ENCODE measurements at places on chromosomes 6 and 20.

DNA sequence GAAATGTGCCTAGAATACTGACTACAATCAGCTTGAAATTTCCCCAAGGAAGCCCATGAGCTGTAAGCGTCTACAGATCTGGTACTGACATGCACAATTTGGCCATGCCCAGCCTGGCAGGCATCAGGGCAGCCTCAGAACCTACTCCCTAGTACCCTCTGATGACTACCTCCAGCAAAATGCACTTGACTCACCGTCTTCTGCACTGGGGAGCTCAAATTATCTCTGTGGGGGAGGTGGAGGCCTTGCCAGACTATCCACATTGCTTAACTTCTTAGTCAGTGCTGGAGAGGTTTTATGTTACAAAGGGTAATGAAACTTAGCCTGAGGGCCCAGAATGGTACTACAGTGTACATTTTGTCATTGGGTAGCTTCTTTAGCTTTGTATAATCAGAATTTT is 126.0 kb upstream of the ADGRF1 start:
- DNase-seq: no peak

DNA sequence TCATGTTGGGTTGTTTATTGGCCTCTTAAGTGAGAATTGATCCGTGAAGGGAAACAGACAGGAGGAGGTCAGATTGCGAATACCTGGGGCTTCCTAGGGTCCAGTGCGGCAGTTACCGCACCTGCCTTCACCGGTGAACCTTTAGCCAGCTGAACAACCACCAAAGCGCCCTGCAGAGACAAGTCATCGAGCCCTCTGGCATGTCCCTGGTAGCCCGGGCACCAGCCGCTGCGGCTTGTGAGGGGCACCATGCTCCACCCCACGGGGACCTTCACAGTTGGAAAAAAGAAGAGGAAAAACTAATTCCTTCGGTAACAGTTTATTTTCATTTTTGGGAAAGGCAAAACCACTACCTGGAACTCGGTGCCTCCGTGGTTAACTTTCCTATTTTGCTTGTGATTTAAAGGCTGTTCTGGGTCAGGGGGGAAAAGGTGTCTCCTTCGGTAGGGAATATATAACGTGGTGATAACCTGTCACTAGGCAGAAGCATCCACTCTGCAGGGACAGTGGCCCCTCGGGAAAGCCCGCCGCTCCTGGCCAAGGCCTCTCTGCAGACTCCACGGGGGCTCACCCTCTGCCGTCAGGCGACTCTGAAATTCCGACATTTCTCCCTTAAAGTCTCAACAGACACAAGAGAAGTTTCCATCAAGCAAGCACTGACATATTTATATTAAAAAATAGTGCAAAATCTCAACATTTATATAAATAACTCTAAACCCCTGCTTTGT is 30.7 kb upstream of the ZBP1 start:
- no peak for DNase-seq

- DNase-seq: no peak
Observed at GRCh38 chr6:505374-505773, 113.8 kb downstream of the IRF4 start.

- DNase-seq: no peak
Observed at GRCh38 chr20:5353624-5354496, 37.1 kb upstream of the PROKR2 start.

DNA sequence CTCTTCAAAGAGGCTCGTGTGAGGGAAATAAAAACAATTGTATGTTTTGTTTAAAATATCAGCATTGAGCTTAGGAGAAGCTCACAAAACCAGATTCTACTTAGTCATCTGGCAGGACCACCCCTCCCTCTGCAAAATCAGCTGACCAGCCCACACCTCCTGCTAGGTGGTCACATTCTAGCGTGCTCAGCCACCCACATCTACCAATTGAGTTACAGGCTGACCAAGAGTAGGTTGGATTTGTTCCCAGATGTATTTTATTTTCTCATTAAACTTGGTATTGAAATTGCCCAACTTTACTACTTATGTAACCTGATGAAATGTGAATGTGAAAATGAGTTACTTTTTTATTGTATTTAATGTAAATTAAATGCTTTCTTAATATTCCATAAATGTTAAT is 56.2 kb downstream of the SLC22A2 start:
- no peak for DNase-seq

DNA sequence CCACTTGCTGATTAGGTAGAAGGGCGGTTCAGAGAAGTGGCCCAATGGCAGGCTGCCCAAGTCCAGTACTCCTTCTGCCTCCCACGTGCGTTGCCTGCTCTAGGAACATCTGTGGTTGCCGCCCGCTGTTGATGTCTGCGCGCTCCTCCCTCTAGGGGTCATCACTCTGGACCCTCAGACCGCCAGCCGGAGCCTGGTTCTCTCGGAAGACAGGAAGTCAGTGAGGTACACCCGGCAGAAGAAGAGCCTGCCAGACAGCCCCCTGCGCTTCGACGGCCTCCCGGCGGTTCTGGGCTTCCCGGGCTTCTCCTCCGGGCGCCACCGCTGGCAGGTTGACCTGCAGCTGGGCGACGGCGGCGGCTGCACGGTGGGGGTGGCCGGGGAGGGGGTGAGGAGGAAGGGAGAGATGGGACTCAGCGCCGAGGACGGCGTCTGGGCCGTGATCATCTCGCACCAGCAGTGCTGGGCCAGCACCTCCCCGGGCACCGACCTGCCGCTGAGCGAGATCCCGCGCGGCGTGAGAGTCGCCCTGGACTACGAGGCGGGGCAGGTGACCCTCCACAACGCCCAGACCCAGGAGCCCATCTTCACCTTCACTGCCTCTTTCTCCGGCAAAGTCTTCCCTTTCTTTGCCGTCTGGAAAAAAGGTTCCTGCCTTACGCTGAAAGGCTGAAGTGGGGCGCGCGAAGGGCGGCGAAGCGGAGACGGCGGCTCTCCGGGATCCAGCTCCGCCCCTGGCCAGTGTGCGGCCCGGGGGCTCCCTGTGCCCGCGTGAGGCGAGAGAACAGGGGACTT is 8.5 kb downstream of the TRIM15 start:
- no peak for DNase-seq

DNA sequence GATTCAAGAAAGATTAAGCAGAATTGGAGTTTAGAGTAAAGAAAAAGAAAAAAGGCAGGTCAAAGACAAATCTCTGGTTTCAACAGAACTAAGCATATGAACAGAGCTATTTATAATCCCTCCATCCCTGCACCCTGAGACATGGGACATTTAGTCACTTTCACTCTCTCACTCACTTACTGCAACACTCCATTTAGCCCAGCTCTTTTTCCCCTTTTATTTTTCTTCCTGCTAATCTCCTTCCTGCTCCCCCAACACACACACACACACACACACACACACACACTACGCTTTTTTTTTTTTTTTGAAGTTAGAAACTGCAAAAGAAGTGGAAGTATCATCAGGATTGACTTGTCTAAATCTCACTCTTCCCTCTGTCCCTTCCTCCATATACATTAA is 45.1 kb upstream of the TBC1D7 start:
- no peak for DNase-seq

DNA sequence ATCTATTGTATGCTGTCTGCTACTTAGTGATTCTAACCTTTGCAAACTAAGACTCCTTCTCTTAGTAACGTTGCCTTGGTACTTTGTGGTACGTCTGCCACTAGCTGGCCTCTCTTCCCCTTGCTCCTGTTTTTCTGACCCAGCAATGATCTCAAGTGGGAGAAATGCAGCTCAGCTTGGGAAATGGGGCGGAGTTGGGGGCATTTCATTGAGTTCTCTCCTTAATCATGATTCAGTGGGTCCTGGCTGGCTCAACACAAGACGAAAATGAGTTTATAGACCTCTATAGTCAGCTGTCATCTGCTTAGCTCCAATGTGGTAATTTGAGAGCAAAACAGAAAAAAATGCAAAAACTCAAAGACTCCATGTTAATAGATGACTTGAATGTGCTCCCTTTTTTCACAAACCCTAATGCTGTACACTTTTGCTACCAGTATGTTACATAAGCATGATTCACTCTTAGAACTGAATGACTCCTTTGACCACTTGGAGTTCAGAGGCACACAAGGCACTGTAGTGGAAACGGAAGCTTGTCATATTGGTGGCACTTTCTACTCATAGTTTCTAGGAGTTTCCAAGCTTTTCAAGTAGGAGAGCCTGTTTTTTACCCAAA is 55.3 kb upstream of the SOX4 start:
- DNase-seq: no peak

DNA sequence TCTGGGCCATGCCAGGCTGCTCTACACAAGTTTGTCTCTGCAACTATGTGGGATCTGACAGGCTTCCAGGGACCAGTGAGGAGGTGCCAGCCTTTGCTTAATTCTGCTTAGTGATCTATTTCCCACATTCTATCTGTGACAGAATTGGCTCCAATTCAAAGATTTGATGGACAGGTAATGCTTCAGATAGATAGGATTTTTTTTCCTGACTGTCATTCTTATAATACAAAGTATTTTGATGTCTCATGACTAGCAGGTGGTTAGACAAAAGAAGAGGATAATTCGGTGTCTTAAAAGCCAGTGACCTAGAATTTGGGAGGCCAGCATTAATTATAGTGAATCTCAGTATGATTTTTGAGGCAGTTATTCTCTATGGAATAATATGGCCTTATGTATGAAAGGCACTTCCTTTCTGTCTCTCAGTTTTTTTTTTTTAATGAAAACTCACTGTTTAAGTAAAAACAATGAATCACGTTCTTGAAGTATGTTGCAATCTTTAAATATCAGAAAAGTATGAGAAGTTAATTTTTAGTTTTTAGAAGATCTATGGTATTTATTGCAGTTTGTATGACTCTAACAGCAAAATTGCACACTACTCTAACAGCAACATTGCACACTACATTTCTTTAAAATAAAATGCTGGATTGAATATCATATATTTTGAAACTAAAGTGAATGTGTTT is 43.7 kb downstream of the TMEM200A start:
- DNase-seq: no peak

DNA sequence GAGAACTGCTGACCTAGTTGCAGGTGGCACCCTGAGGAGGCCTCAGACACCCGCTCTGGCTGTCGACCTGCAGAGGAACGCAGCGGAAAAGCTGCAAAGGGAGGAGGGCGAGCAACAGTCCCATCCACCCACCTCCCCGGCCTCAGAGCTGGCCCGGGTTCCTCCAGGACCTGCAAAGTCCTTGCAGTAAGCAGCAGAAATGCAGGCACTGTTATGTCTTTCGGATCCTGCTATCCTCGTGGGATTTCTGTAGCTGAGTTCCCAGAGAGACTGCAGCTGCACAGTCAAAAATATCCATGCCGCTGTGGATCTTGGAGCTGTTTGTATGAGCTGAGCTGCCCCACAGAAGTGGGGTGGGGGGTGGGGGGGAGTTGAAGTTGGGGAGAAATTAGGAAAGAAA is 251.3 kb downstream of the ANKRD60 start:
- no peak for DNase-seq

DNA sequence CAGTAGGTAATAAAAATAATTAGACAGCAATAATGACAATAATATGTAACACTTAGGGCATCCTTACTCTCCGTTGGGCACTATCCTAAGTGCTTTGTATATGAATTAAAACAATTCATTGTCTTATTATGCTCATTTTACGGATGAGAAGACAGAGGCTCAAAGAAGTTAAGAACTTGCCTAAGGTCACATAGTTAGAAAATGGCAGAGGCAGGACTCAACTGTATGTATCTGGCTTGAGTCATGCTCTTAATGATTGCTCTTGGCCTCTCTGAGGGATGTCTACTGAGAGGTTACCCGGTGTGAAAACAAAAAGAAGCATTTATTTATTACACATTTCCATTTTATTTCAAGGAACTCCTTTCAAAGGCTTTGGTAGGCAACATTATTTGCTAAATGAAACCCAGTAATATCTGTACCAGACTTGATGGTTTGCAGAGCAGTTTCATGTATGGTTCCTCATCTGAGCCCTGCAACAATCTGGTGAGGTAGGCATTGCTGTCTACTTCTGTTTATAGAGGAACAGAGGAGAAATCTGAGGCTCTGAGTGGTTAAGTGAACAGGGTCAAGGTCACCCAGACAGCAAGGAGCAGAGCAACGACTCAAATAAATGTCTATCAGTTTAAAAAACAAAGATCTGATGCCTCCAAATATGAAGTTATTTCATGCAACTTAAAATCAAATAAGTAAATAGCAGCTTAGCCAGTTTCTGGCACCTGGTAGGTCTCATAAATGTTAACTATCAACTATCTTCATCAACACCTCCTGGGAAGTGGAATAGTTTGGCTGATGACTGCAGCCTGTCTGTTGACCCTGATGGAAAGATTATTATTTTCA is 4.2 kb upstream of the PARD6B start:
- no peak for DNase-seq

DNA sequence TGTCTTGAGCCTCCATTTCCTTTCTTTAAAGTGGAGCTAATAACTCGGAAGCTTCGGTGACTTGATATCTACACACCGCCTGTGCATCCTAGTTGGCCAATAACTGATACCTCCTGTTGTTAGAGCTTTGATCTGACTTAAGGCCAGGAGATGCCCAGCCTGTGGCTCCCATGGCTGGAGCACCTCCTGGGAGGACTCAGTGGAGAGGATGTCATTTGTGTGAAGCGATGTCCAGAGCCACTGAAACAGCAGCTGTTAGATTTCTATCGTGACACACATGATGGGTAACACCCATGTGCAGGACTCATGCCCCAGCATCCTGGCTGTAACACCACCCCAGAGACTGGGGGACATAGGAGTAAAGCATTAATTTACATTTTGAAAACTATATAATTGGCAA is 30.8 kb downstream of the SDCBP2 start:
- no peak for DNase-seq
